ENCODE measurements at places on chromosomes 6 and 20.

DNA sequence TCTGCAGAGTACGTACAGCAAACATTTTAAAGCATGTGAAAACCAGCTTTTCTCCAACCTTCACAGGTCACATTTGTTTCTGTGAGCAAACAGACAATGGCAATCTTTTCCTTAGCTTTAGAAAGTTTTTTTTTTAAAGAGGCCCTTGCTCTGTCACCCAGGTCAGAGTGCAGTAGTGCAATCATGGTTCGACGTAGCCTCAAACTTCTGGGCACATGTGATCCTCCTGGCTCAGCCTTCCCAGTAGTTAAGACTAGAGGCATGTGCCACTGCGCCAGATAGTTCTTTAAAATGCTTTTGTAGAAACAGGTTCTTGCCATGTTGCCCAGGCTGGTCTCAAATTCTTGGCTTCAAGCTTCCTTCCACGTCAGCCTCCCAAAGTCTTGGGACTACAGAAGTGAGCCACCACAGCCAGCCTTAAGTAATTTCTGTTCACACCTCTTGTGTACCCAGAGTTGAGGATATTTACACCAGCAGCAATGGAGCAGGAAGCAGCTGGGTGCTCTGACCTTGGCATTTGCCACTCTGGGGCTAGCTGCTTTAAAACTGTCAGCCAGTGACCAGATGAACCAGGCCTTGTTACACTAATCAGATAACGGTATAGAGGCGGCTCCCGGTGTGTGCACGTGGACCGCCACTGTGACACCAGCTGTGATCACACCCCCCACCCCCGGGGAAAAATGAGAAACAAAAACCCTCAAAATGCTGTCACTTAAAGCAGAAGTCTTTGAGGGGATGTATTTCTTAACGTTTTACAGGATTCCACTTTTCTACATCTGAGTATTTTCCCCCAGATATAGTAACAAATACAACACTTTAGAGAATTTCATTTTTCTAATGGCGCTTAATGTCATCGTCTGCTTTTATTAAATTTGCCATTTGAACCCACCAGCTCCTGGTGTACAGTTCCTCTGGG, 71.3 kb downstream of the AKAP12 start:
- peak; percentile 57 for DNase-seq

DNA sequence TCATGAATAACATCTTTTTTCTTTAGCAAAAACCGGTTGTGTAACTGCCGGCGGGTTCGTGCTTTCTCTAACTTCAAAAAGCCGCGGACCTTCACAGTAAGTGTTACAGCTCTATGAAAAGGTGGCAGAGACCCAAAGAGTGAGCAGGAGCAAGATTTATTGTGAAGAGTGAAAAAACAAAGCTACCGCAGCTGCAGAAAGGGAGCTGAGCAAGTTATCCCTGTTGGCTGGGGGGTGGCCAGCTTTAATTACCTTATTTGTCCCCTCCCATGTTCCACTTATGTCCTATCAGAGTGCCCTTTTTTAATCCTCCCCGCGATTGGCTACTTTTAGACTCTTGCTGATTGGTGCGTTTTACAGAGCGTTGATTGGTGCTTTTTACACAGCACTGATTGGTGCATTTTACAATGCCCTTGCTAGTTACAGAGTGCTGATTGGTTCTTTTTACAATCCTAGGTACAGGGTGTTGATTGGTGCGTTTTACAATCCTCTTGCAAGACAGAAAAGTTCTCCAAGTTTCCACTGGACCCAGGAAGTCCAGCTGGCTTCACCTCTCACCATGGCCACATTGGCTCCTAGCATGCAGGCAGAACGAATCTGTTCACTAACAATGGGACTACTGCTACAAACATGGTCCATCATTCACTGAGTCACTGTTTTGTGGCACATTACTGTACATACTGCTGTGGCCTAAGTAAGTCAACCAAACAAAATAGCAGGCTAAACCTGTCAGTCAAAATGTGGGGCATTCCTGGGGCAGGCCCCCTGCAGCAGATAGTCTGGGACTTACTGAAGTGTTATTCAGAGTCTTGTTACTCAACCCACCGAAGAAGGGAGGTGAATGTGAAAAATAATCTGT, 52.8 kb downstream of the MYLIP start:
- no peak for DNase-seq

DNA sequence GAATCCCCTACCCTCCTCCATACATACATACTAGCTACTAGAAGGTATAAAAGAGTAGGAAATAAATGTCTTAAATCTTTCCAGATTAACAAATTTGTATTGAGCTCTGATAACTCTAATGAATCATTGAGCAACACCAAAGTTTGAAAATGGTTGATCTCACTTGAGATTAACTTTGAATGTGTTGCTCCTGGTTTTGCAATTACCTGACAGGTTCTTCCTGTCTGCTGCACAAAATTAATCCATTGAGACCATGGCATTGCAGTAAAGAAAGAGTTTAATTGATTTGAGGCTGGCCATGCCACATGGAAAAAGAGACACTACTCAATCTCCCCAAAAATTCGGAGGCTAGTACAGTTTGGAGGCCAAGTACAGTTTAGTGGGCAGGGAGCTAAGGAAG, 21.3 kb upstream of the EZR start:
- DNase-seq = no peak

DNA sequence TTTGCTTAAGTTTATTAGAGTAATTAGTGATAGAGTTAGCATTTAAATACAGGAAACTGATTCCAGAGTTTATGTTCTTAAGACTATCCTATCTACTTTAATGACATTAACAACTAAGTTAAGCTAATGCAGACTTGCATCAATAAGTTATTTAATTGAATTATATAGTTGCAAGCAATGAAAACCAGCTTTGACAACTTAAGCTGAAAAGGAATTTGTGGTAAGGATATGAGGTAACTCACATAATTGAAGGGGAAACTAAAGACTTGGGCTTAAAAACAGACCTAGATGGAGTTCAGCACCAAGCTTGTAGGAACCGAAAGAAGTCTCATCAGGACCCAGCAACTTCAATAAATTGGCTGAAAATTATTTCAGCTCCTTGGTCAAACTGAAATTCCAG, 222.3 kb downstream of the IBTK start:
- no peak for DNase-seq

DNA sequence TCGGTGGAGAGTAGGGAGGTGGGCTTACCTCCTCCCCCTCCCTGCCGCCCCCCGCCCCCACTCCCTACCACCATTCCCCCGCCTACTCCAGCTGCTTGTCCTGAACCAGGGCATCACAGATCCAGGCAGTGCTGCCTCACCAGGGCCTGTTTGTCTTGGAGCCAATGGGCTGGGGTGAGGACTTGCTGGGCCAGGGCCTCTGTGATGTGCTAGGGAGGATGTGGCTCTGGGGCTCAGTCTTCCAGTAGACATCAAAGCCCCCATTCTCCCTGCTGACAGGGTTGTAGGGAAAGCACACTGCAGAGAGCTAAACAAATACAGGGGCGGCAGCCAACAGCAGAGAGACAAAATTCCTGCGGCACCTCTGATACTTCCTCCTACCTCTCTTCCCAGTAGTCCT, 48.2 kb upstream of the NXT1 start:
- DNase-seq = no peak

DNA sequence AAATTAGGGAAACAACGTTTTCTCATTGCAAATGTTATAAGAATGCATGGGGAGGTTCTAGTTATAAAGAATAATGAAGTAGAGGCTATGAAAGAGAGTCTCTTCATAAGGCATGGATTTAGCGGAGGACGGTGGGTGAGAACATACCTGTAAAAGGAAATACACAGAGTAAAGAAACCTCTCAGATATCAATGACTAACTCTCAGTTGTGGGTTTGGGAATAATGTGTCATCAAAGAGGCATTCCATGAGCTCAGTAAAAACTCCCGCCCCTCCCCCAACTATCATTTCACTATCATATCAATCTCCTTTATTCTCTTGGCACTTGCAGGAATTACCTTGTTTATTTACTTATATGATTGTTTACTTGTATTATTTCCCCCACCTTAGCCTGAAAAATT, 695.4 kb downstream of the PTPRT start:
- DNase-seq = no peak

DNA sequence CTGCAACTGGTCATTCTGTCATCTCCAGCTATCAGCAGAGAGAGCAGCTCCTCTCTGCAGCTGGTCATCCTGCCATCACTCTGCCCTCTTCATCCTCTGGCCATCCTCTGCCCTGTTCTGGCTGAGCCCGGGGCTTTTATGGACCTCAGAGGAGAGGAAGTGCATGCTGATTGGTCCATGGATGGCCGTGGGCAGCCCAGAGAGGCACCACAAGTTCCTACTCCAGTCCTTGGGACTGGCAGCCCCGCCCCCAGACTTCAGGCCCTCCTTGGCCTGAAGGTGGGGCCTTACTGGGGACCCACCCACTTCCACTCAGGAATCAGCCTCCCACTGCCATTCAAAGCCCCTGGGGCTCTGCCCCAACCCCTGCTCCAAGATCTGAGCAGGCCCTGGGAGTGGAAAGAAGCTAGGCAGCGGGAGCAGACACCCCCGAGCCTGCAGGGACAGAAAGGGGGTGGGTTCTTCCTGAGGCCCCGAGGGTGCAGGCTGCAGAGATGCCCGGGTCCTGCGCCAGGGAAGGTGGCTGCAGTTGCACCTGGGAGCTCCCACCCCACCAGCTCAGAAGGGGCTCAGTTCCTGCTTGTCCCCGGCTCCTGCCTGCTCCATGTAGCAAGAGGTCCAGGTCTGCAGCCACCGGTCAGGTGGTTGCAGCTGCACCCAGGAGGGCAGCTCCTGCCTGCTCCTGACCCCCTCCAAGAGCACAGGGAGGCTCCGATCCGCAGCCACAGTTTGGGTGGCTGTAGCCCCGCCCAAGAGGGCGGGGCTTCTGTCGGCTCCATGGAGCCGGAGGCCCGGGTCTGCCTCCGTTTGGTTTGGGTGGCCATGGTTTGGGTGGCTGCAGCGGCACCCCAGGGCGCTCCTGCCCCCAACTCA, 34.1 kb upstream of the HMGA1 start:
- DNase-seq = peak; percentile 31

DNA sequence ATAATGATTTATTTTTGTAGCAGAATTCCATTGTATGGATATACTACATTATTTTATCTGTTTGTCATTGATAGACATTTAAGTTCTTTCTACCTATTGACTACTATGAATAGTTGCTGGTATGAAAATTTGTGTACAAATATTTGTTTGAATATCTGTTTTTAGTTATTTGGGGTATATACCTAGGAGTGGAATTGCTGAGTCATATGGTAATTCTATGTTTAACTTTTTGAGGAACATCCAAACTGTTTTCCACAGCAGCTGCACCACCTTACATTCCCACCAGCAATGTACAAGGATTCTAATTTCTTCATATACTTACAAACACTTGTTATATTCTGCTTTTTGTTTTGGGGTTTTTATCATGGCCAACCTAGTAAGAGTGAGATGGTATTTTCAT, 56.1 kb upstream of the SDHAF4 start:
- no peak for DNase-seq

- DNase-seq = no peak
Measured at GRCh38 chr20:59074456-59074855, 31.9 kb upstream of the PRELID3B start.

DNA sequence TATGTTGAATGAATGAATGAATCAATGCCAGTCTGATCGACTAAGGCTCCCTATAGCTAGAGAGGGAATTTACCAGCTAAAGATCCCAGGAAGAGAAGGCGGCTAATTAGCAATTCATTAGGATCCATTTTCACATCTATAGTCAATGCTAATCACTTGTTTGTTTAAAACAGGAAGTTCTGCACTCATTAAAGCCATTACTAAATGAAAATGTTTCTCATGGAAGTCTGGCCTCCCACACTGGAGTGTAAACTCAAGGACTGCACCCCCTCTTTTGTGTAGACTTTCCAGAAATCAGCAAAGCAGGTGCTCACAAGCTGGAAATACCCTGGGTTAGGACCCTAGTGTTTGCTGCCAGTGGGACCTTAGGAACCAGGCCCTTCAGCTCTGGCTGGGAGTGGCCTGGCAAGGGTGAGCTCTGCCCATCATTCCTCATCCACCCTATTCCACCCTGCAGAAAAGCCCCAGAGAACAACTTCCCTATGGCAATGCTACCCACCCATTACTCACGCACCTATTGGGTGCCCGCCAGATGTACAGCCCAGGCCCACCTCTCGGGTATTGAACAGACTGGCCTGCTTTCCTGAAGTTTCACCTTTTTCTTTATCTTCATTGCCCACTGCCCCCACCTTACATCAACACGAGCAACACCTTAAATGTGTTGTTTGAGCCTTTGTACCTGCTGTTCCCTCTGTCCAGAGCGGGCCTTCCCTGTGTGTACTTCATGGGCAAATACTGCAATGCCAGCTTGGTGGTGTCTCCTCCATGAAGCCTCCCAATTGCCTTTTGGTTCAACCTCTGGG, 60.8 kb downstream of the TTI1 start:
- no peak for DNase-seq

GRCh38 chr6:35294308-35294945, 3.2 kb upstream of the DEF6 start:
- peak; percentile 60 for DNase-seq

DNA sequence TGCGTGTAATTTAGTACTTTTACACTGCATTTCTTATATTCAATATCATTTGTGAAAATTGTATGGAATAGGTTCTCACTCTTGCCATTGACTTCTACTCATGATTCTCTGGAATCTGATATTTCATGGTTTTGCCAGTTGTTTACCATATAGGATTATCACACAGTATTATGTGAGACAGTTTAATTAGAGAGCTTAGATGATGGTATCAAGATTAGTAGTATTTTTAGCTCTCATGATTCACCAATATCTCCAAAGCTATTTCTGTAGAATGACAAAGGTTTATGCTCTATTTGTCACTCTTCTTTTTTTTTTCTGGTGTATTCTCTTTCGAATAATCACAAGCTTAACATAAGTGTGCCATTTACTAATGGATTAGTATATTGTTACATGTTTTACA, 45.9 kb downstream of the EPHA7 start:
- no peak for DNase-seq

DNA sequence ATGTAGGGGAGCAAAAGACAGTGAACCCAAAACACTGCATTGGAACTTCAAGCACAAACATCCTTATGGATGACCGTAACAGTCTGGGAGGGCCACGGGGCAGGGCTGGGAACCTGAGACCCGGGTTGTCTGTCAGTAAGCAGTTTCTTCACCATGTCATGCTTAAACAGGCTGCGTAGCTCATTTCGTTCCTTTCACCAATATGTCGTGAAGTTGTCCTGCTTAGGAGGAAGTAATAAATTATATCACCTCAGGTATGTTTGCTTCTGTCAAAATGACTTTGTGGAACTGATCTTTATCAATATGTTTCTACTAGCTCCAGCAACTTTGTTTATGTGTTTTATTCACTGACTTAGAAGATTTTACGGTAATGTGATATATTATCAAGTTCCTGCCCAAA, 12.4 kb upstream of the MAK start:
- no peak for DNase-seq

- peak; percentile 23 for DNase-seq
Measured at GRCh38 chr6:37354526-37355384, 972 bp downstream of the RNF8 start.

- no peak for DNase-seq
Measured at GRCh38 chr6:67127041-67127440, 1420.0 kb upstream of the EYS start.

GRCh38 chr6:93550551-93551276, 131.4 kb upstream of the EPHA7 start:
- no peak for DNase-seq

DNA sequence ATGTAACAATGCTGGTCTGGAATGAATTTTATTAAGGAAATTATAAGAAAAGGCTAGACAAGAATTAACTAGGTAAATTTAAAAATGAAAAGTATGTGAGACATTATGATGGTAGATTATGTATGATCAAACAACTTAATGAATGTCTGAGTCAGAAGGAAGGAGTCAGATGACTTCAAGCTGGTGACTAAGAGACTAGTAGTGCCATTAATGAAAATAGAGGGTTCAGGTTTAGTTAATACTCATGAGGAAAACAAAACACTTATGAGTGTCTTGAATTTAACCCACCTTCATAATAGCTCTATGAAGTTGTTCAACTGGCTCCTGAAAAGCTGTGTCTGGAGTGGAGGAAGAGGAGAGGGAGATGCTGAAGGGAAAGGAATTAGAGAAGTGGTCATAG, 256.3 kb downstream of the ADGRB3 start:
- no peak for DNase-seq

Measured in BE2C (cell line).